ENCODE measurements at places on chromosomes 3 and 15.

- DNase-seq = no peak
Observed at GRCh38 chr3:83453056-83453455, 1505.7 kb upstream of the CADM2 start.

DNA sequence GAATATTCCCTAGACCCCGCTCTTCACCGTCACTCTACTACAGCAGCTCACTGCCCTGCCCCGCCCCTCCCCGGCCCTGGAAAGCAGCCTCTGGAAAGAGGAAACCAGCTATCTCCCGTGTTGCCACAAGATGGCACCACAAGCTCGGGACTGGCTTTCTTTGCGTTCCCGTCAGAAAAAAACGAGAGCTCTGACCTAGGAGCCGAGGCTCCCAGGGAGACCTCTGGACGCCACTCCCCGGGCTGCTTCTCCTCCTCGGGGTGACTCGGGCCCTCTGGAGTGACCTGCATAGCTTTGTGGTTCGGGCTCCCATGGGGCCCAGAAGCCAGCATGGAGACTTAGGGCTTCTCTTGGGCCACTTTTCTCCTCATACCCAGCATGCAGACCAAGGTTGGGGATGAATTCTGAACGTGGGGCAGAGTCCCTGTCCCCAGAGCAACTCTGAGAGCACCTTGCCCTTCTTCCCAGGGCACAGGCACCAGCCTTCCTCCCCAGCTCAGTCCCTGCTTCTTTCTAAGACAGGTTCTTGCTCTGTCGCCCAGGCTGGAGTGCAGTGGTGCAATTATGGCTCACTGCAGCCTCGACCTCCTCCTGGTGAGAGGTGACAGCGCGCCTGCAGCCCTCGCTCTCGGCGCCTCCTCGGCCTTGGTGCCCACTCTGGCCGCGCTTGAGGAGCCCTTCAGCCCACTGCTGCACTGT, 19.0 kb downstream of the STOML1 start:
- DNase-seq = peak; percentile 67

DNA sequence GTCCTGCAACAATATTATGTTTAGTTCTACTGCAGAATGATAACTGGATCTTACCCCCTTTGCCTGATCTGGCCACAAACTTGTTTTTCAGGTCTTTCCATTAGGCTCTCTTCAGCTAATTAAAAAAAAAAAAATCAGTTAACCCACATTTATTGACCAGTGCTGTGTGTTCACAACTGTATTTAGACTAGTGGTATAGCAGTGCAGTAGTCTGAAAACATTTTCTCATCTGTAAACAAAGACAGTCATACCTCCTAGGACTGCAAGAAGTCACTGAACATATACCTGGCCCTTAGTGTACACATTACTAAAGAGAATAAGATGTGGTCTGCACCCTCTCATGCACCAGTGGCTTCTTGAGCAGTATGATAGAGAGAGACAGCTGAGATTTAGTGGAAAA, 22.5 kb downstream of the LPP start:
- DNase-seq = no peak

GRCh38 chr15:91717811-91718210, 135.7 kb upstream of the SLCO3A1 start:
- no peak for DNase-seq

DNA sequence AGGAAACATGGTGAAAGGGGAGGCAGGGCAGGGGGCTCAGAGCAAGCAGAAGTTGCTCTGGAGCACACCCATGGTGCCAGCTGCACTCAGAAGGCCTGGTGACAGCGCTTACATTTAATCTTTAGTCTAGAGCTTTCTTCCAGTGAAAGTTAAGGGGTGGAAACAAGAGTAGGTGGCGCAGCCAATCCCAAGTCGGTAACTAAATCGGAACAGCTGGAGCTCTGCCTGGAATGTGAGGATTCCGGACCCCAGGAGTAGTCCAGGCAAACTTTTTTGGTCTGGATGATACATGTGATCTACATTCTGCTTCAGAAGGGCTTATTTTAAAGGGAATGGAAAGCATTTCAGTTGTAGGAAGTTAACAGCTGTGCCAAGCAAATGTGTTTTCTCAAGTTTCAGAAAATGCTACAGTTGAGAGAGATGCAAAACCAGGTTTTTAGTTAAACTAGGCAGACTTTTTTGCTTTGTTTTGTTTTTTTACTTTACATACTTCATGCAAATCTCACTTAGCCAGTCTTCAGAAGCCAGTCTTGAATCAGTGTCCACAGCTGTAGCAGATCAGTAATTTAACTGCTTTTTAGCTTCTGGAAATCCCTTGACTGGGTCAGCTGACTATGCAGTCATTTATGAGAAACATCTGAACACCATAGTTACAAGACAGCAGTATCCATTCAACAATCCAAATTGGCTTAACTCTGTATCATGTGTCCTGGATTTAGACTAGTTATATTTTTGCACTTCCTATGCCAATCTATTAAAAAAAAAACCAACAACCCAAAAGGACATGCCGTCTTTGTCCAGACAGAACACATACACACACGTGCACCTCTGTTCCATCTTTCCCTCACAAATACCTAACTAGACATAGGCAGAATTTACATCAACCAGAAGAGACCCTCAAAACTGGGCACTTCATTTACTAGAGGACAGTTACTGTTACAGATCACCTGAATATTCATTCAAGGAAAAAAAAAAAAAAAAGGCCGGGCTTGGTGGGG, 33.2 kb downstream of the ZNF106 start:
- no peak for DNase-seq

- no peak for DNase-seq
Observed at GRCh38 chr3:26840272-26840870, 217.8 kb downstream of the LRRC3B start.

- no peak for DNase-seq
Observed at GRCh38 chr15:81291916-81292522, 31.9 kb downstream of the STARD5 start.

- no peak for DNase-seq
Observed at GRCh38 chr15:76954744-76955143, 23.2 kb downstream of the RCN2 start.

- DNase-seq = no peak
Observed at GRCh38 chr3:10457560-10457959, 47.8 kb downstream of the ATP2B2 start.

GRCh38 chr3:43817825-43818224, 127.1 kb downstream of the ABHD5 start:
- no peak for DNase-seq

- no peak for DNase-seq
Observed at GRCh38 chr15:34815836-34816235, 20.5 kb upstream of the ACTC1 start.

- DNase-seq = no peak
Observed at GRCh38 chr15:99076109-99076508, 28.8 kb upstream of the SYNM start.

DNA sequence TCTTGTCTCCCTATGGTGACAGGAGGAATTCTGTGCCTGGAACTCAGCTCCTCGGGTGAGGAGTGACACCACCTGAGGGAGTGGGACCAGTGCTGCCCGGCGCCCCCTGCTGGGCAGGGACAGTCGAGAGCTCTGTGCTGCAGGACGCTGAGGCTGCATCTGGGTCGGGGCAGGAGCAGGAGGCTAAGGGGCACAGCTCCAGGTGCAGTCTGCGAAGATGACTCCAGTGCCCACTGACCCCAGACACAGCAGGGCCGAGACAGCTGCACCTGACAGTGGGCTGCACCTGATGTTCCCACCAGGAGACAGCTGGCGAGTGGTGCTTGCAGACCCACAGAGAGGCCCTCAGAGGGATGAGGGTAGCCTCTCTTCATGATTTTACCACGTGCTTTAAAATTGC, 152.9 kb downstream of the ATP10A start:
- DNase-seq = peak; percentile 33

- DNase-seq = no peak
Observed at GRCh38 chr3:78701537-78701936, 1066.3 kb downstream of the ROBO1 start.

- no peak for DNase-seq
Observed at GRCh38 chr15:57727031-57727430, 20.5 kb downstream of the POLR2M start.

- DNase-seq = no peak
Observed at GRCh38 chr15:68470976-68471375, 39.0 kb upstream of the ITGA11 start.

DNA sequence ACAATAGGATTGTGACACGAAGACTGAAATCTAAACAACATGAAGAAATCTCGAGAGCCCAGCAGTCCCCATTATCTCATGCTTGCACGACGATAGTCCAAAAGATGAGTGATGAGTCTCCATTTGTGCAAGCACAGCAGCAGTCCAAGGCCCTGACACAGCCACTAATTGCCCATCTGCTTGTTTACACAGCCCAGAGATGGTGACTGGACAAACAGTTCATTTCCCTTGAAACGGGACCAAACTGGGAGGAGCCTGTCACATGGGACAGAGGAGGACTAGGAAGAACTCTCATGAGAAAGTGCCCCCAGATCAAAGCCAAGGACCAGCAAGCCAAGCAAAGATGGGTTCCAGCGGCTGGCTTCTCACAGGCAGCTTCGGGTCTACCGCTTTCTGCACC, 121.0 kb downstream of the GREM1 start:
- no peak for DNase-seq

- DNase-seq = no peak
Observed at GRCh38 chr3:50620820-50621219, 3.9 kb downstream of the MAPKAPK3 start.

GRCh38 chr3:180199417-180199995, 162.8 kb upstream of the PEX5L start:
- DNase-seq = no peak

GRCh38 chr3:172355836-172356235, 92.4 kb downstream of the GHSR start:
- no peak for DNase-seq

GRCh38 chr15:40768521-40769273, 1.1 kb upstream of the C15orf62 start:
- no peak for DNase-seq

- DNase-seq = no peak
Observed at GRCh38 chr15:74610302-74610951, 5.2 kb upstream of the CLK3 start.

GRCh38 chr3:39378088-39378487, 5.1 kb upstream of the SLC25A38 start:
- DNase-seq = peak; percentile 42

- DNase-seq = no peak
Observed at GRCh38 chr15:38374029-38374428, 79.9 kb upstream of the FAM98B start.

- DNase-seq = no peak
Observed at GRCh38 chr15:52078197-52078875, 34.2 kb downstream of the BCL2L10 start.

- no peak for DNase-seq
Observed at GRCh38 chr3:55863028-55863427, 375.9 kb upstream of the WNT5A start.

DNA sequence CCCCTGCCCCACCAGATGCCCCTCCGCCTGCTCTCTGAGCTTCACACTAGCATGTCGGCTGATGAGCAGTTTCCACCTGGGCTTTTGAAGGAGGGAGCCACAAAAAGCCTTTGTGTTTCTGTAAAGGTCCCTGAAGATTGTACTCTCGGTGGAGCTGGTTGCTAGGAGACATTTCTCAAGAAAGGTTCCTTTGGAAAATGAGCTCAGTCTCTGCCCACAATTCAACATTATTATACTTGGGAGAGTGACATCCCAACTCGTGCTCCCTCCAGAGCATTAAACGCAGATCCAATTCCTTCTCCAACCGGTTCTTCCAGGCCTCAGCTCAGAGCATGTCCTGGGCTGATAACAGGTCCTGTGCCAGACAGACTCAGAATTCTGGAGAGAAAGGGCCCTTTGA, 26.8 kb upstream of the FAM107A start:
- no peak for DNase-seq

GRCh38 chr3:186189492-186189891, 80.6 kb upstream of the ETV5 start:
- no peak for DNase-seq

DNA sequence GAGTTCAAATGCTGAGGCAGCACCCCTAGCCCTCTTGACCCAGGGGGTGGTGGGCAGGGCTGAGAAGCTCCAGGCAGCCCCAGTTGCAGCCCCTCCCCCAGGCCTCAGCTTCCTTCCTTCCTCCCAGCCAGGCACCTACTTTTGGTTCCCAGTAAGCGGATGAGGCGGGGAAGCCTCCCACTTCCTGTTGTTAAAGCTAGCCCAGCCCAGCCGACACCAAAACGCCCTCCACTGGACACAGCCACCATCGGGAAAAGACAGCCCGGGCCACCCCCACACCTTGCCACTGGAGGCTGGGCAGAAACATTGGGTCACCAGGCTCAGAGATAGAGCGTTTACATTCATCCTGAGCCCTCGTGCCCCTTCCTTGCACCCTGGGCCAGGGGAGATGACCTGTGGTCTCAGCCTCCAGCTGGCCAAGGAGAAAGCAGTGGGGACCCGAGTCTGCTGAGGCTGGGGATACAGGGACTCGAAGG, 3.5 kb downstream of the DUSP7 start:
- DNase-seq = no peak

- DNase-seq = no peak
Observed at GRCh38 chr15:44593042-44593736, 56.2 kb downstream of the EIF3J start.

DNA sequence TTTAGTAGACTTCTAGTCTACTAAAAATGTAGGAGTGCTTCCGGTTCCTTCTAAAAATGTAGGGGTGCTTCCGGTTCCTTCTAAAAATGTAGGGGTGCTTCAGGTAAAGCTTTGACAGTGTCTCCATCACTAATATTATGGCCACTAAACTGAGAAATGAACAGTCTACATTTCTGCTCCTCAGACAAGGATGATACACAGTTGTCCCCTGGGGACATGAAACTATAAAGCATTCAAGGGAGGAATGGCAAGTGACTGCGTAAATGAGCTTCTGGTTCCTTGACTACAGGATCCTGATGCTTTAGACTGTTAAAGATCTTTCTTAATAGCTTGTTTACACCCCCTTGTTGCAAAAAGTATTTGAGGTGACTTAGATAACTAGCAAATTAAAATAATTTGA, 53.9 kb upstream of the SLC9A9 start:
- no peak for DNase-seq

GRCh38 chr3:137761099-137761562, 3.0 kb upstream of the SOX14 start:
- no peak for DNase-seq

GRCh38 chr3:11668243-11669235, 24.8 kb upstream of the VGLL4 start:
- no peak for DNase-seq

- DNase-seq = no peak
Observed at GRCh38 chr3:111808439-111808838, 50.6 kb upstream of the PHLDB2 start.

GRCh38 chr3:174193604-174194003, 665.5 kb upstream of the NAALADL2 start:
- no peak for DNase-seq

- no peak for DNase-seq
Observed at GRCh38 chr3:148863814-148864213, 1.3 kb upstream of the CPA3 start.

DNA sequence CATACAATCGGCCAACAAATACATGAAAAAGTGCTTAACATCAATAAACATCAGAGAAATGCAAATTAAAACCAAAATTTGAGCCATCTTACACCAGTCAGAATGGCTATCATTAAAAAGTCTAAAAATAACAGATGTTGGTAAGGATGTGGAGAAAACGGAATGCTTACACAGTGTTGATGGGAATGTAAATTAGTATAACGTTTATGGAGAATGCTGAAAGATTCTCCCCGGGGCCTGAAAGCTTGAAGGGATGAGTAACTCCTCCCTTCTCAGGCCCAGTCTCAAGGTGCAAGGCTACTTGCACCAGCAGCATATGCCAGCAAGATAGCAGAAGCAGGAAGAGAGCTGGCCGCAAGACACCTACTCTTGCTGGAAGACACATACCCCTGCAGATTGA, 123.7 kb upstream of the NLGN1 start:
- no peak for DNase-seq
